ENCODE measurements at places on chromosomes 13 and 19.

- peak; percentile 77 for DNase-seq
Observed at GRCh38 chr19:7678971-7679751, 1.5 kb upstream of the TRAPPC5 start.

DNA sequence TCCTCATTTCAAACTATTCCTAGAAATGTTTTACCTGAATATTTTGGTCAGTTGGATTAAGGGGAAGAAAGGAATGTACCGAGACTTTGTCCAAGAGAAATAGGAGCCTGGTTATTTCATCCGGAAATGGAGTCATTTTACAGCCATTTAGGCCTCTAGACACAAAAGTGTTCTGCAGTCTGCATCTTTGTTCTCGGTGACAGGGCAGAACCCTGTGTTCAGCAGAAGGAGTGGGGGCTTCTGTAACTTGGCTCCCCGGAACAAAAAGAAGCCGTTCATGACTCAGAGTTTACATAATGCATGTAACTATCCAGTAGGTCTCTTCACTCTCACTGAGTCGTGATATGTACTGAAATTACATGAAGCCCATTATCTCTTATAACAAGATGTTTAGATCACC, 21.6 kb upstream of the FNDC3A start:
- DNase-seq, result no peak

GRCh38 chr13:37014609-37015008, 14.0 kb downstream of the EXOSC8 start:
- DNase-seq, result no peak

GRCh38 chr19:35915443-35915842, 7.3 kb upstream of the TYROBP start:
- DNase-seq, result no peak

DNA sequence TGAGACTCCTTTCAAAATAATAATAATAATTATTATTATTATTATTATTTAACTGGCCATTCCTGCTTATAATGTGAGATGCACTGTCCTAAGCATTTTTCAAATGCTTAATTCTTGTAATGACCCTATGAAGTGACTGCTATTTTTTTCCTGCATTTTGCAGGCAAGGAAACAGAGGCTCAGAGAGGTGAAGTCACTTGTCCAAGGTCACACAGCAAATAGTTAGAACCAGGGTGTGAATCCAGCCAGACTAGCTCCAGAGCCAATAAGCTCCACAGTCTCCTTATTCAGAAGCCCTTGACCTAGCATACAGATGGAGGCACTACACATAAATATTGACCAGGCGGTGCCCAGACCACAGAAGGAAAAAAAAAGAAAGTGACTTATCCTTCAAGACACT, 77.5 kb upstream of the CACNA1A start:
- no peak for DNase-seq

DNA sequence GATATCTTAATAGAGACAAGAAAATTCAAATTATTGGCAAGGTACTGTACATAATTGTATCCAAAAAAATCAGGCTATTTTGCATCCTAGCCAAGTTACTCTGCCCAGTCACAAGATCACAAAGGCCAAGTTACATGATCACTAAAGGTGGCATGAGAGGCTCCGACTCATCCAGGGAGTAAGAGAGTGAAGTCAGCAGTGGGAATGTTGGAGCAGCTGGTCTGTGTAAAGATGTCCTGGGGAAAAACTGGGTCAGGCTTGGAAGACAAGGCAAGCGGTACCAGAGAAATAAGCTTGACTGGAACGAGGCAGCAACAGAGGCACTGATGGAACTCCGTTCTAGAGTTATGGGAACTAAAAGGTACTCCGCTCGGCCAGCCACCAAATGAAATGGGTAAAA, 50.2 kb upstream of the PSG2 start:
- DNase-seq, result no peak

- no peak for DNase-seq
Observed at GRCh38 chr19:54959840-54960239, 6.3 kb upstream of the NLRP2 start.

DNA sequence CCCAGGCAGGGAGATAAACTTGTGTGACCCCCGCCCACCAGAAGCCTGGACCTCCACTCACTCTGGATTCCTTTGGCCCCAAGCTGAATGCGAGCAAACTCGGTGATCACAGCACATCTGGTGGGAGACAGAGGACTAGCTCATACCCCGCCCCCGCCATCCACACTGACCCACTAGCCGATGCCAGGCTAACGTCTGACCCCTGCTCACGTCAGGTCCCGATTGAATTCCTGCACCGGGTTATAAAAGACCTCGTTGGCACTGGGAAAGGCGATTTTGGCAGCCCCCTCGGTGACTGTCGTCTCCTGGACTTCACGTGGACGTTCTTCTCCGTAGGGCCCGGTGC, 631 bp downstream of the TRMT1 start:
- DNase-seq, result no peak

GRCh38 chr13:84238381-84238780, 356.1 kb upstream of the SLITRK1 start:
- DNase-seq, result no peak

DNA sequence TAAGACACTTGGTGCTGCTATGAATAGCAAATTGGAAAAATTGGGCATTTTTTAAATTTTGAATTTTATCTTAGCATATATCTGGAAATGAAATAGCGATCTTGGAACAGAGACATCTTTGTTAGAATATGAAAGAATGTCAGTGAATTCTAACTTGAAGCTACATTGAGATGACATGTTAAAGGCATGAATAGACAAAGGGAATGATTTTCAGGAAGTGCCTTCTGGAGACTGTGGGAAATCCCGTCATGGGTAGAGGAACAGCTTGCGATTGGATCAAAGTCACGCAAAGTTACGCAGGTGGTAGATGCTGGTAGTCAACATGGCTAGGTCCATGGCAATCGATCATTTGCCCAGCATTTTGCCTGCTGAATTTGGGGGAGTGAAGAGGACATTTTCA, 43.5 kb downstream of the LRCH1 start:
- no peak for DNase-seq

DNA sequence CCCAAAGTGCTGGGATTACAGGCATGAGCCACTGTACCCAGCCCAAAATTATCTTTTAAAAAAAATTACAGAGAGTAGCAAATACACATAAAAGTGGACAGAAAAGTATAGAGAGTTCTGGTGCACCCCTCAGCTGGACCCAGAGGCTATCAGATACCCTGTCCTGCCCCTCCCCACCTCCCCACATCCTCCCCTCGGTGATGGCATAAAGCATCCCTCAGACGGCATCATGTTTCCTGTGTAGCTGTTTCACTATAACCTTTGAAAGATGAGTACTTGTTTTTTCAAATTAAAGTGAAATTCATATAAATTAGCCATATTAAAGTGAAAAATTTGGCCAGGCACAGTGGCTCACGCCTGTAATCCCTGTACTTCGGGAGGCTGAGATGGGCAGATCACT, 20.1 kb downstream of the SLC27A1 start:
- DNase-seq, result peak; percentile 18

GRCh38 chr19:29927944-29928625, 14.0 kb upstream of the URI1 start:
- DNase-seq, result no peak

DNA sequence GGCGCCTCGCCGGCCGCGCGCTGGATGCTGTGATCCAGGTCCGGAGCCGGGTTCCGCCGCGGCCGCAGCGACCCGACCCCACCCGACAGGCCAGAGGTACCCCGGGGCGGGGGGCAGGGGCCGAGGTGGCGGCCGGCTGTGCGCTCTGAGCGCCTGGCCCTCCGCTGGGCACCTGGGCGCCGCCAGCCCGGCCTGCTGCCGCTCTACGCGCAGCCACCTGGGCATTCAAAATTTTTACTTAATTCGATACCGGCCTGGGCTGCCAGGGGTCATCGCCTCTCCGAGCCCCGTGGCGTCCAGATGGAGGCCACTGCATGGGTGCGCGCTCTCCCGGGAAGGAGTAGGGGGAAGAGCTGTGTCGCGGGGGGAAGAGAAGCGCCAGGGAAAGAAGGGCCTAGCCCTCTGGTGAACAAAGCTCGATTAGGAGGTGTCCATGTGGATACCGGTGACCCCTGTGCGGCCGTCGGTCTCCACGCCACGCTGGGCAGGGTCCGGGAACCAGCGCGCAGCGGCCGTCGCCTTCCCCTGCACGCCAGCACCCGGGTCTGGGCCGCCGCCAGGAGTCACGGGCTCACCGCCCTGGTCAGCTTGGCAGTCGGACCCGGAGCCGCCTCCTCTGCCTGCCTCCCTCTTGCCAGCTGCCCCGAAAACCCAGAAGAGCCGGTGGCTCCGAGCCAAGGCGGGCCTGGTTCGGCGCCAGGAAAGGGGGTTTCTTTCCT, 666 bp downstream of the BIVM start:
- no peak for DNase-seq

DNA sequence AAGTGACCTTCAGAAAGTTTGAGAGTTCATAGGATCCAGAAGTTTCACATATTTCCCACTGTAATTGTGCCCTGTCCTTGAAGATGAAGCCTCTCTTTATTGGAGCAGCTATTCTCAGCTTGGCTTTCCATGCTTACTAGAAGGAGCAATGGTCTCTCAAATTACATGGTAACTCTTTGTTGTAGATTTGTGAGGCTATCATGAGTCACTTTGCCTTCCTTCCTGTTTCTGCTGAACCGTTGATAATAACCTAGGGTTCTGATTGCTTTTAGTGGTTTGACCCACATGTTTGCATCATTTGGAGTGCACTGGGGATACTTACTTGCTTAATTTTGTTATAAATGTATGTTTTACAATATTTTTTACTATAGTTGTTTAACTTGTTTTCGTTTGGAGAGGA, 772.9 kb upstream of the SLITRK6 start:
- DNase-seq, result no peak

DNA sequence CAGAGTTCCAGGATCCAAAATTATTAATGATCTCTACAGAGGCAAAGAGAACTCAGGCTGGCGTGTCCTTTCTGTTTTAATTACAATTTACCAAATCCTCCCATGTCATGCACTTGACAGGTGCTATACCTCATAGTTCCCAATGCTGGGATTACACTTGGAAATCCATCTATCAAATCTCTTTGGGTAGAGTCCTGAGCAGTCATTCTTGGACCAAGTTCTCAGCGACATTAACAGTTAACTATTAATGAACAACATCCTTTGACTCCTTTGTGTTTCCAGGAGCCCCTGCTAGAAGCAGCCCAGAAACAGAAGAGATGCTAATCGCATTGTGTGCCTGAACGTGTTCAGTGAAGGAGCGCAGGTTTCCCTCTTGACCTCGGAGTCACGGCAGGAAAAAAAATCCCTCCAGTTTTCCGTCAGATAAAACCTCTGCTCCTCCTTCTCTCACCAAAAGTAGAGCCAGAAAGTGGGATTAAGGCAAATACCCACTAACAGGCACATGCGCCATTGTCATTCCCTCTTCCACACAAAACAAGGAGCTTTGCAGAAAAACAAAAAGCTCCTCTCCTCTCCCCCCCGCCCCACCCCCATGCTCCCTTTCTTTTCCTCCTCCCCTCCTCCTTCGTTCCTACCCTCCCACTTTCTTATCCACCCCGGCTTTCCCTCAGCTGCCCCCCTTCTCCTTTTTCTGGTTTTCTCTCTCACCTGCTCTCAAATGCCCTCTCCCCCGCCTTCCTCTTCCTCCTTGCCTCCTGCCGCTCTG, 224.7 kb downstream of the ZIC5 start:
- no peak for DNase-seq

GRCh38 chr19:47657719-47658118, 48.8 kb downstream of the BICRA start:
- no peak for DNase-seq

GRCh38 chr13:27183561-27184147, 12.0 kb upstream of the USP12 start:
- no peak for DNase-seq

DNA sequence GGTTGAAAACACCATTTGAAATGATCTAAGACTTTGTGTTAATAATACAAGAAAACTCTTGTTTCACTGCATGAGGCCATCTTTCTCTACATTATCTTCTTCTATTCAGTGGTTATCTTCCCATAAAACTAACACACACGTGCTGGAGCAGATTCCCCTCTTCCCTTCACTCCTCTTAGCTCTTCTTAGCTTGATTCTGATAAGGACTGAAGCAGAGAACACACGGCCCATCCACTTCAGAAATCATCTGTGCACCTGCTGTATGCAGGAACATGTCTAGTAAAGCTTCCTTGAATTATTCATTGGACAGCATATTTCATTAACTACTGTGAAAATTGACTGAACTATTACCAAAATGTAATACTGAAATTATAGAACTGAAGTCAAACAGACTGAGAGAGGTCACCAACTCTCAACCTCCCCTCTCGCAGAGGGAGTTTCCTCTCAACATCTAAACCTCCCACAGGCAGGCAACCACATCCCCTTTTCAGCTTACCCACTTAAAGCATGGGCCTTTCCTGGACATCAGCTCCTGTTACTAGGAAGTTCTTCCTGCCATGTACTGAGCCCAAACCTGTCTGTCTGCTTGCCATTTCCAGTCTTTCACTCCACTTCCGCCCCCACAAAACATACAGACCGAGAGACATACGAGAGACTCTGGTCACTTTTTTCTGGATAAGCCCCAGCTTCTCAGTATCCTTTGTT, 113.9 kb downstream of the CRYL1 start:
- peak; percentile 44 for DNase-seq

DNA sequence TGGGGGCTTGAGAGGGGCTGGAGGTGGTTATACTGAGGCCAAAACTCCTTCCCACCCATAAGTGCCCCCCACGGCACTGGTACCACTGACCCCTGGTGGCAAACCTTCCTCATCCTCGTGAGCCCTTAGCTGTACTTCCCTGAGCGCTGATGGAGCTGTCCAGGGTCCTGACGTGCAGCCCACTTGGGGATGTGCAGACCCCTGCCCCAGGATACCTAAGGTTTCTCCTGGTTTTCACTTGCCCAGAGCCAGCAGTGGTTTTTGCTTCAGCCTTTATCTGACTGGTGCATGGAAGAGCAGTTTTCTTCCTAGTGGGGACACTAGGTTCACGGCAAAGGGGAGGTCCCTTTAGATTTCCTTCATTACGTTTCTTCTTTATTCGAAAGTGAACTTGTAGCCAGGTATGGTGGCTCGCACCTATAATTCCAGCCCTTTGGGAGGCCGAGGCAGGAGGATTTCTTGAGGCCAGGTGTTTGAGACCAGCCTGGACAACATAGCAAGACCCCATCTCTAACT, 28.7 kb upstream of the KCTD15 start:
- peak; percentile 10 for DNase-seq

DNA sequence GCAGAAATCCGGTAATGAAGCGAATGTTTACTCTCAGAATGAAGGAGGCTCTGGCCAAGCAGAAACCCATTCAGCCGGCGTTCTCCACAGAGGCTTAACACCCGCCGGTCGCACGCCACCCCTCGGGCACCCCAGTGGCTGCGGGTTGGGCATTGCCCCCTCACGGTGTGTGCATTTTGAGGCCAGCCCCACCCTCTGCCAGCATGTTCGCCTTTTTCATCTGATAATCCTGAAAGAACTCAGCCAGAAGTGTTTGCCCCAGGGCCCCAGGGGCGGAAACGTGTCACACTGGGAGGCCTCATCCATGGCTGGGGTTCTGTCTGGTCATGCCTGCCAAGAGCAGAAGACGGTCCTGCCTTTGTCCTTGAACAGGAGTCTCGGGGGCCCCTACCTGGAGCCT, 34.2 kb downstream of the COMP start:
- DNase-seq, result no peak

DNA sequence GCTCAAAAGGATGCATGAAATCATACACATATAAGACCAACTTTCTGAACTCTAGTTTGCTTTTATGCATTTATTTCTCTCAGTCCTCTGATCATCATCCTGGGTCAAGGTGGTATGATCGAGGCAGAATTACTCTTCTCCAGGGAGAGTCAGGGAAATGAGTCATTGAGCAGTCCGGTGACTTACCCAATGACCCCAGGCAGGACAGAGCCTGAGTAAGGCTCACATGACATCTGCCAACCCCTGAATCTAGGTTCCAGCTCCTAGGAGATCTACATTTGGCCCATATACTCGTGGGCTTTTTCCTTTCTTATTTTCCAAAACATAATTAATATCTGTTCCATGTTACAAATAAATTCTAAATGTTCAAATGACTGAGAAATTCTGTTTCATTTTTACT, 502.3 kb downstream of the FOXO1 start:
- DNase-seq, result no peak
